GM23248 (cell line): ENCODE measurements at places on chromosomes 13 and 19.

DNA sequence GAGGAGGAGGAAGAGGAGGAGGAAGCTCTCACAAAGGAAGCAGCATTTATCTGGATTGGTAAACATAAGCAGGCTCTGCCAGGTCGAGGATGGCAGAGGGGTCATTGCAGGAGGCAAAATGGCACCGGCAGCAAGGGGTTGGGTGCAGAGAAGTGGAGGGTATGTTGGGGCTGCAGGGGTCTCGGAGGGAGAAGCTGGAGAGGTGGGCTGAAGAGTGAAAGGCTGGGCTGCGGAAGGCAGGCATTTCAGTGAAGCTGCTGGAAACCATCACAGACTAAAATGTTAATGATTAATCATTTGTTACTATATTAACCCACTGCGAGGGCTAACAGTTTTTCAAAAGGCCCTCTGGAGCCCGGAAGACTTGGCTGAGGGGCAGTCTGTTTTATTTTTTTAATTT, 24.6 kb downstream of the TPT1 start:
- DNase-seq = no peak

- DNase-seq = no peak
Observed at GRCh38 chr19:38869160-38869835, 8.8 kb downstream of the RINL start.

DNA sequence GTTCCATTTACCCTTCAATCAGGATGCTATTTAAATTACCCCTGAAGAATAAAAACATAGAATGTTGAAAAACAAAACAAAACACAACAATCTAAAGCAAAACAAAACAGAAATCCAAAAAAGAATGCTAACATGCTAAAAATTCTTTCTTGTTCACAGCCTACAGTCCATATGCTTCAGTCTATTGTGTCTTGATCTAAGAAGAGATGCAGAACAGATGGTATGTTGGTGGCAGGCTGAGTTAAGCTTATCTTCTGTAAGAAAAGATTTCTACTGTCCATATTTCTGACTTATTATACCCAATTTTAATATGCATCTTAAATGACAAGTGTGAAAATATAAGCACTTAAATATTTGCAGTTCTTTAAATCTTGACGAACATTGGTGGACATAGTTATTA, 356.1 kb upstream of the SLITRK1 start:
- no peak for DNase-seq

- no peak for DNase-seq
Observed at GRCh38 chr19:31046024-31046423, 303.2 kb downstream of the TSHZ3 start.

- DNase-seq = peak; percentile 67
Observed at GRCh38 chr19:49327878-49328544, 3.0 kb upstream of the SLC6A16 start.

GRCh38 chr13:111472559-111473460, 152.4 kb downstream of the TEX29 start:
- DNase-seq = no peak

DNA sequence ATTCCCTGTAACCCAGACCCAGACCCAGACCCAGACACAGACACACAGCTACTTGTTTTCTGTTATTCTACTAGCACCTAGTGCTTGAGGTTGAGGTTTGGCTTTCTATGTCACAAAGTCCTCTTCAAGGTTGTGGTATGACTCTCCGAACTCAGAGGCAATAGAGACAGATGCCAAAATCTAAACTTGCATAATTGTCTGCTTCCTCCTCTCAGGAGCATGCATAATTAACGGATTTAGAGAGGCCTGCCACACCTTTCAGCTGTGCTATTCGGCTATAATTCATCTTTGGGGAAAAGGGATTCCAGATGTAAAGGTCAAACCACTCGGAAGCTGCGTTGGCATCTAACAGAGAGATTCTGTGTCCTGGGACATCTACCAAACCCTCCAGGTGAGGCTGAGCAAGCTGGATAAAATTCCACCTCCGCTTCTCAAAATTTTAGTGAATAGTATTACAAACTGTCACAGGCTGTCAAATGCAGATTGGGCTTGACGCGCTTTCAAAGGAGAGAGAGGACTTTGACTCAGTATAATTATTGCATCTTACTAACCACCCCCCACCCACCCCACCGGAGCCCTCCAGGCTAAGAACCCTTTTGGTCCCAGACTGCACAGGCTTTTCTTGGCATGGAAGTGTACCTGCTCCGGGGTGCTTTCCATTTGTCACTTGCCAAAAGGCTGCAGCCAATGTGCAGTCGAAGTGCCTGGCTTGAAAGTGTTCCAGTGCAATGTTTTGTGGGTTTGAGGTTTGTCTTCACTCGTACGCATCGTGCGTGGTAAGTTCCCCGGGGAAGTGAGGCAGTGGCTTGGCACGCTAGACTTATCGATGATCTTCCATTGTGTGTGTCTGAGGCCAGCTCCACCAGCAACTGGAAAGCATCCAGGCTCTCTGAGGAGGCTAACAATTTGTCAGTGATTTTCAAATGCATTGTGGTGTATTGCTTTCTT, 194.1 kb downstream of the TDRD3 start:
- DNase-seq = peak; percentile 85

GRCh38 chr13:96835546-96835945, 158.7 kb downstream of the OXGR1 start:
- DNase-seq = no peak

DNA sequence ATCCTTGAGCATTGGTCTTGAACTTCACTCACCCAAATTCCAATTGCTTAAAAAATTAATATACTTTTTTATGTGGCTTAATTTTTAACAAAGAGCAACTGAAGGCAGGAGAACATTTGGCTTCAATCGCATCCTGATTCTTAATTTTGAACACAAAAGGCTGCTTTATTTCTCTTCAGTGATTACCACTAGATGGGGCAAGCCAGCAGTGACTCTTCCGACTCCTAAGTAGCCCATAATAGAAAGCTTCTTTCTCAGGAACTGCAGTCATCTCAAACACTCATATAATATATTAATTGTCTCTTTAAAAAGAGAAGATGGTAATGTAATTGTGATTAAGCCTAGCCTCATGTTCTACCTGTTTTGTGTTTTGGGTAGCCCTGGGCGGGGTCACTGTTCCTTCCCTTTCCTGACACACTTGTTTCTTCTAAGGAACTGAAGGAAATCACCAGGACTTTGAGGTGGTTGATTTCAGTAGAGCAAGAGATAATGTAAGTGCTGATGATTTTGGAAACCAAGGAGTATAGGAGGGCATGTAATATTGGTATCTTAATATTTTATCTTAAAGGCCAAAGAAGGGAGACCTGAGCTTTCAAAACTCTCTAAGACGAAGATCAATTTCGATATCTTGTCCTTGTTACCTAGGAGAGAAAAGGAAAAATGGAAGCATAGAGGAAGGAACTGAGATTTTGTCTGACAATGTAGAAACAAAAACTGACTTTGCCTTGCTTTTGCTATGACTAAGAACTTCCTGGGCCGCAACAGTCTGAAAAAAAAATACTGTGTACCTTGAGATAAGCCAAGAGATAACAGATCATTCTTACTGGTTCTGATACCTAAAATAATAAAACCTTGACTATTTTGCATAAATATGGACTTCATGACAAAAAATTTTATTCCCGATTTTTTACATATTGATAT, 73.1 kb downstream of the TNFSF13B start:
- peak; percentile 55 for DNase-seq

DNA sequence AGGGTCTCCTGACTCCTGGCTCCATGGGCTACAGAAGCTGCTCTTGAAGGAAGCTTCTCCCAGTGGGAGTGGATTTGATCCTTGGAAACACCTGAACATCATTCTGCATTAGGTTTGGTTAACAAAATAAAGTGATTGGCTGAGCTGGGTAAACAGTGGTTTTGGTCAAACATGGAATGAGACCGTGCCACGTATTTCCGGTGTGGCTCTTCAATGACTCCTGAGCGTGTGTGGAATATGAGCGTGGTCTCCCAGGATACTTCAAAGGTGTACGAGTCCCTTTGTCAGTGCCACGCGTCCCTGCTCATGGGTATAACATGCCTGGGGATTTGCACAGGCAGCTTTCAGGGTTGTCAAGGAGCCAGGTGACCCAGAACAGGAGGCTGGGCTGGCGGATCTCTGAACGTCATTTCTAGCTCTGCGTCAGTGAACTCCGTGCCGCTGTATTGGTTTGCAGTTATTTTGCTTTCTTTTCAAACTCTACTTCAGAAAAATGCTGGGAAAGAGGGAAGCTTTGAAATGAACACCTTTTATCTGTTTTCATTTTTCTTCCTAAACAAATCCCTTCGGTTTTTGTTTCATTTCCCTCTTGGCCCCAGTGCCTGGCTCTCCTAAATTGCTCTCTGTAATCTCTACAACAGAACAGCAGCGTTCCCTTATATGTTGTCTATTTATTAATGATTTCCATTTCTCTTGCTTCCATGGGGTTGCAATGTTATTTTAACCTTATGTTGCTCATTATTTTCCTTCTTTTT, 26.3 kb upstream of the GJB6 start:
- peak; percentile 35 for DNase-seq

- DNase-seq = no peak
Observed at GRCh38 chr19:44572581-44572900, 40.8 kb upstream of the IGSF23 start.

GRCh38 chr13:112103961-112104880, 37.3 kb downstream of the SOX1 start:
- no peak for DNase-seq

DNA sequence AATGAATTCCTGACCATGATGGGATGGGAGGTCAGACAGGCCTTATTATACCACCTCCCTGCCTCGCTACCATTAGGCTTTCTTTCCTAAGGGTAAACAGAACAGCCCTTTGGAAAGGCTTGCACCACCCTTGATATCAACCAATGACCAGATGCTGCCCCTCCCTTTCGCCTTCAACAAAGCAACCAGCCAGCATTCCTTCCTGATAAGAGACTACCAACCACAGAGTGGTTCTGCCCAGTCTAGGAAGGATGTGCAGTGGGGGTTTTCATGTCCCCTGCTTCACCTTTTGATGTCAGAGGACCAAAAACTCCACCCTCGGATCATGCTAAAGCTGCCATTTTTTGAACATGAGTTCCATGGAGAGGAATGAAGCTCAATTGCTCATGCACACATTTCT, 21.7 kb downstream of the TEX30 start:
- no peak for DNase-seq

DNA sequence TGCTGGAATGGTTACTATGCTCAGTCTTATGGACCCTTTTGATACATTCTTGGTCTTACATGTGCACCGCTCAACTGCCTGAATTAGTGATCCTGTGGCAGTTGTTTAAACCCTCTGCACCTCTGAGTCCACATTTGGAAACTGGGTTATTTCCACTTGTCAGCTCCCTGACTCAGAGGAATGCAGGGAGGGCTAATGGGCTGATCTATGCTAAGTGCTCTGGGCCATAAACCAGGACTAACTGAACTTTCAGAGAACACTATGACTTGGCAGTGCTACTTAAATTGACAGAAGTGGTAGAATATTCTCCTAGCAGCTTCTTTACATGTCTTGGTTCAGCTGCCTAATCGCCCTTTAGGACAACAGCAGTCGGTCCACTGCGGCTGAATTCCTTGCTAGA, 26.8 kb upstream of the MED4 start:
- DNase-seq = peak; percentile 12

DNA sequence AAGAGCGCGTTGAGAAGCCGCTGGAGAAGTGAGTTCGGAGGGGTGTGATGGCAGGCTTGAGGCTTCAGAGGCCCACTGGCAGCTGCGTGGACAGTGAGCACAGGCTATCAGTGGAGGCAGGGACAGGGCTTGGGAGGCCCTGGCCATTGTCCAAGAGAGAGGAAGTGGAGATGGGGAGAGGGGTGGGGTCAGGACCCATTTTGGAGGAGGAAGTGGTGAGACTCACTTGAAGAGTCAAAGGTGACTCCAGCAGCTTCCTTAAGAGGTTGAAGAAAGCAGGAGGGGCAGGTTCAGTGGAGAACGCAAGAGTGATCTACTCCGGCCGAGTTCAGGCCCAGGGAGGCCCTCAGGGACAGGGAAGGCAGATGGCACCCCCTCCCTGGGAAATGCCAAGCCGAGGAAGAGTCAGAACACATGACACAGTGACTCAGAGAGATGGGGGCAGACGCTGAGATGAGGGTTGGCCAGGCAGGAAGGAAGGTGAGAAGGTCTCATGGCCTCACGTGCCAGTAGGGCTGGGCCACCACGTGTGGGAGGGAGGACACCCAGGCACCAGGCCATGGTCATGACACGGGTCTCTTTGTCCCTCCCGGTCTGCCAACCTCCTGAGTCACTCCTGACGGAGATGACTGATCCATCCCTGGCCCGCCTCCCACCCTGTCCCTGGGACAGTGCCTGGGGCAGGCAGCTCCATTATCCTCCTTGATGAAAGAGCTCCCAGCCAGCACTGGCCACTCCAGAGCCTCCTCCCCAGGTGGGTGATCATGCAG, 10.1 kb upstream of the CD22 start:
- peak; percentile 97 for DNase-seq

DNA sequence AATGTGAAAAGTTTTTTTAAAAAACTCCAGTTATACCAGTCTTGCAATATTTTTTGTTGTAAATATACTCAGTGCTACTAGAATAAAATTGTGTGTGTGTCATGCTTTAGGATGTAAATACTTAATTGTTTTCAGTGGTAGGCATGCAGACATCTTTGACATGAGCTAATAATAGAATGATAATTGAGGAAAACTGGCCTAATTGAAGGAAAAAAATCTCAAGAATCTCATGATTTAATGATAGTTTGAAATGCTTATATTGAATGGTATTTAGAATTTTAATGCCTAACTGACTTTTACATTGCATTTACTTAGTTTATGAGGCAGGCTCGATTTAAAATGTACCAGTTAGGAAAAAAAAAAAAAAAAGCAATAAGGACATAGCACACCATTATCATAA, 3.2 kb upstream of the MAB21L1 start:
- no peak for DNase-seq

DNA sequence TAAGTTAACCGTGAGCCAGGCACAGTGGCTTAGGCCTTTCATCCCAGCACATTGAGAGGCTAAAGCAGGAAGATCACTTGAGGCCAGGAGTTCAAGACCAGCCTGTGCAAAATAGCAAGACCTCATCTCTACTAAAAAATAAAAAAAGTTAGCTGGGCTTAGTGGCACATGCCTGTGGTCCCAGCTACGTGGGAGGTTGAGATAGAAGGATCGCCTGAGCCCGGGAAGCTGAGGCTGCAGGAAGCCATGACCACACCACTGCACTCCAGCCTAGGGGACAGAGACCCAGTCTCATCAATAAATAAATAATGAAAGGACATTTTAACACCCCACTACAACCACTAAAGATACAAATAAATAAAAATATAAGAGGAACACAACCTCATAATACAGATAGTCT, 21.6 kb downstream of the LSM14A start:
- DNase-seq = no peak

DNA sequence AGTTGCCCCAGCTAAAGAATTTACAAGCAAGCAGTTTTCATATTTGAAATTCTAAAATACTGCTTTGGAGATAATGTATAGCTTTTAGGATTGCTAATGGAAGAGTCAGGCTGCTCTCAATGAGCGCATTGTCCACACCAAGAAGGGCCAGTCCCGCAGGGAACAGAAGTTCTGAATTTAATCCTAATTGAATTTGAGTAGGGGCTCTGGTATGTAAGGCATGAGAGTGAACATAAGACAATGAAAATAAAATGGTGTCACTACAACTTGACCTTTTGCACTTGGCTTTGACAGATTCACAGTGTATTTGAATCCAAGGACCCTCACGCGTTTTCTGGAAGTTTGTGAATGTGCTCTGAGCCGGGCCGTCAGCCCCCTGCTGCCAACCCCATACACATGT, 32.6 kb downstream of the RAB20 start:
- DNase-seq = no peak

- peak; percentile 53 for DNase-seq
Observed at GRCh38 chr19:5850743-5851293, 431 bp downstream of the FUT3 start.

- DNase-seq = no peak
Observed at GRCh38 chr19:54297759-54298305, 15.1 kb downstream of the LILRA5 start.
